SW480 (cell line): ENCODE measurements at places on chromosomes 7 and 10.

DNA sequence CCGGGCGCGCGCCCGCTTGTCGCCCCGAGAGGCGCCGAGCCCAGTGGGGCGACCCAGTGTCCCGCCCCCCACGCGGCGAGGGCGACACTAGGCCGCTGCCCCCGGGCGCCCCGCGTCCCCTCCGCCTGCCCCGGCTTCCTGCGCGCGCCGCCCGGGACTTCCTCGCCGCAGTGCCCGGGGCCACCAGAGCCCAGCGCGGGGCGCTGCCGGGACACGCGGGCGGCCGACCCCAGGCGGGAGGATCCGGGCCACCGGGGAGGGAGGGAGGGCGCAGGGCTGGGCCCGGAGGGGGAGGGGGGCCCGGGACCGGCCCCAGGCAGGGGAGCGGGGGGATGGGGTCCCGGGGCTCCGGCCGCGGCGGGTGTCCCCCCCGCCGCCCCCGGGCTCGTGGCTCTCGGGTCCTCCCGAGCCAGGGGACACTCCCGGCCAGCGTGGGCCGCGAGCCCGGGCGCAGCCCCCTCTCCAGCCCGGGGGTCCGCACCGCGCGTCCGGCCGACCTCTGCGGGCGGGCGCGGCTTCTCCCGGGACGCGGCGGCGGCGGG, 435 bp upstream of the PWWP2B start:
- DNase-seq = peak; percentile 50

DNA sequence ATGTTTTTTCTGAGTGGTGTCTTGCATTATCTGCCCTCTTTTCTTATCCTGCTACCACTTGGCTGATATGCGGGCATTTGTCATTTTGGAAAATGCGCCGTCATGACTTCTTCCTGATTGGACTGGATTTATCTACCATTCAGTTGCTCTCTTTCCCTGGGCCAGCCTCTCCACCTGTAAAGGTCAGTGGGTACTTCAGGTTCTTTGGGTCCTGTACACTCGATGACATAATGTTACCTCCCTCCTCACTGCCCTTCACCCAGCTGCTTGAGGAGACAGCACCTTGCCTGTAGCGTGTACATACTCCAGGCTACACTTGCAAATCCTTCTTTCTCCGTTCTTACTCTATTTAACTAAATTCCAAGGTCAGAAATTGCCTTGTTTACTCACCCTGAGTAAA, 83.7 kb downstream of the RBM33 start:
- no peak for DNase-seq

GRCh38 chr10:49594594-49594993, 15.5 kb upstream of the SLC18A3 start:
- DNase-seq = peak; percentile 55

GRCh38 chr10:45096001-45096400, 95.3 kb downstream of the ZNF22 start:
- no peak for DNase-seq

- no peak for DNase-seq
These were observed 92.9 kb downstream of the MYL10 start for GRCh38 chr7:101536232-101536631.
